ENCODE measurements at places on chromosomes 16 and 17. TPM values are rescaled to one million over a fixed set of nuclear protein-coding genes. Genes with fewer than 3 reads are reported as not detected.

Gene CIBAR2
- not detected for total RNA-seq

Gene MMP25
- 0.21 TPM for total RNA-seq

Gene PHOSPHO1
- total RNA-seq, result not detected

Gene CACNA1G
- total RNA-seq, result not detected

Gene DNAH3
- total RNA-seq, result not detected

Gene SEZ6L2
- total RNA-seq, result 2.4 TPM

Gene PIK3R5
- not detected for total RNA-seq

Gene TCAP
- total RNA-seq, result 0.93 TPM

Gene TOX3
- not detected for total RNA-seq

Gene COASY
- 69.2 TPM for total RNA-seq

Gene DNASE1L2
- total RNA-seq, result 1.0 TPM

Gene ATP6V0C
- 194 TPM for total RNA-seq

Gene CXCL16
- 4.8 TPM for total RNA-seq

Gene RPRML
- total RNA-seq, result not detected

Gene HYDIN
- not detected for total RNA-seq

Gene TOM1L1
- 1.1 TPM for total RNA-seq

- DNase-seq, result no peak
Measured at GRCh38 chr16:12976496-12976895, 75.1 kb downstream of the SHISA9 start.

DNA sequence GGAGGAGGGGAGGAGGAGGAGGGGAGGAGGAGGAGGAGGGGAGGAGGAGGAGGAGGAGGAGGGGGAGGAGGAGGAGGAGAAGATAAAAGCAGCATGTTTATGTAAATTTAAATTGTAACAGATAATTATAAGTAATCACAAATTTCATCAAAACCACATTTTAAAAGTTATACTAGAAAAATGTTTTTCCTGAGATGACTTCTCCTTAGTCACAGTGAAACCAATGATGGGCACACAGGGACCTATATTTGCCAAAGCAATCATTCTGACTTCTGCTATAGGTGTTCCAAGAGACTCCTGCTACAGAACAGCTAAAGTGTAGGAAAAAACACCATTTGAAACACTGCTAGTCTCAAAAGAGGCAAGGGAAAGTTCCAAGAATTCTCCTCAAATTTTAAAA, 66.4 kb downstream of the CEP95 start:
- no peak for DNase-seq

DNA sequence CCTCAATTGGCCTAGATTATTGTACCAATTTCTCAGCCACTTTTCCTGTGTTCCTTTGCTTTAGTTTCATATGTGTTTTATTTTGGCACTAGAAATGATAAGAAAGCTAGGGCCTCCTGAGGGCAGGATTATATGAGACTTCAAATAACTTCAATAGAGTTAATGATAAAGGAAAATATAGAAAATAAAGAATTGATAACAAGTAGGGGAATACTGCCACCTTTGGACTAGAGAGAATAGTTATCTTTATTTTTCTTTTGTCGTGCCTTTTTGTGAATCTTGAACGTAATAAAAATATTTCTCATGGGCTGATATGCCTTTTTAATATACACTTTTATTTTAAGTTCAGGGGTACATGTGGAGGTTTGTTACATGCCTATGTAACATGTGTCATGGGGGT, 29.3 kb upstream of the RBL2 start:
- DNase-seq, result no peak

- DNase-seq, result no peak
Measured at GRCh38 chr17:77827039-77827438, 131.5 kb upstream of the TNRC6C start.

DNA sequence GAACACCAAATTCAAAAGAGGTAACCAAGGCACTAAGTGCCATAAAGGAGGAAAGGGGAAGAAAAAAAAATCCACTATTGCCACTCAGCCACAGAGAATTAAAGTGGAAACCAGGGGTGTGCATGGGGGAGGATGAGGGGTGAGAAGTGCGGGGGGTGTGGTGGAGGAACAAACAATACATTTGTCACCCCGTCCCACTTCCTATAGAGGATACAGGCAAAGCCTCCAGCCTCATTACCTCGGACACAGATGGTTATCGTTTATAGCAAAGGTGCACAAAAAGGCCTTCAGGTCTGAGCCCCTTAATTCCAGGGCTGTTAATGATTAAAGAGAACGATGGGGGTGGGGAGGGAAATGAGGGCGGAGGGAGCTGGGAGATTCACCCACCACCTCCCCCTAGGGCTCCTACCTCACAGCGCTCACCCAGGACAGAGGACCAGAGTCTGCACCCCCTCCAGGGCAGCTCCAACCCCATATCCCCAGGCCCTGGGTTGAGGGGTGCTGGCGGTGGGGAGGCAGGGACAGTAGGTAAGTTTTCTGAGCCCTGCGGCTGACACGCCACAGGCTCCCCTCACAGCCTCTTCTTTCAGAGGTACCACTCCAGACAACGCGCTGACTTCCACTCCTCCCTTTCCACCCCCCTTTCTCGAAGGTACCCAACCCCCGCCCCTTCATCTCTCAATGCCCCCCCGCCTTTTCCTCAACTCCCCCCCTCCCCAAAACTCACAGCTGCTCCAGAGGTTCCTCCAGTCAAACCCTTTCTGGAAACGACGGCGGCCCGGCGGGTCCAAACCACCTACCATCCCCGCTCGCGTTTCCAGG, 470 bp downstream of the DCUN1D3 start:
- DNase-seq, result peak; percentile 43

DNA sequence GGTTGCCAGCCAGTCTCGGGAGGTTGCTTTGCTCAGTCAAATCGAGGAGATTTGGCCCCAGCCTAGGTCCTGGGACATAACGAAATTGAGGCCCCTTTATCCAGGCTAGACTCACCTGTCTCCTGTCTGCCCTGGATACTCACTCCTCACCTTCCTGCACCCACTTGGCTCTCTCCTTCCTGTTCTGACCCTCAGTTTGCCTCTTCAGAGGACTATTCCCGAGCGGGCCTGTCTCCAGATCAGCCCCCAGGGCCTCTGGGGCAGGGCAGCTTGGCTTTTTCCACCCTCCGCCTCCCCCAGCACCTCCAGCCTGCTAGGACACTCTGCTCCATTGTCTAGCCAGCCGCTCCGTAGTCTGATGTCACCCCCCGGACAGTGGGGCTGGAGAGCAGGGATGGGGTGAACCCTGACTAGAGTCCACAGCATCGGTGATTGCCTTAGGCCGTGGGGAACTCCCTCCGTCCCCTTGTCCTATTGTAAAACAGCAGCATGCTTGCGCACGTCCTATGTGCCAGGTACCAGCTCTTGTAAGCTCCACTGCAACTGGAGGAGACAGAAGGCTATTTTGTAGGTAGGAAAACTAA, 8.8 kb downstream of the WFIKKN2 start:
- no peak for DNase-seq

- DNase-seq, result no peak
Measured at GRCh38 chr17:74567397-74567796, at the start of gene CD300H. TSS of gene CD300H (minus strand) at chr17:74567509.

GRCh38 chr17:77774182-77774581, 184.3 kb upstream of the TNRC6C start:
- no peak for DNase-seq

DNA sequence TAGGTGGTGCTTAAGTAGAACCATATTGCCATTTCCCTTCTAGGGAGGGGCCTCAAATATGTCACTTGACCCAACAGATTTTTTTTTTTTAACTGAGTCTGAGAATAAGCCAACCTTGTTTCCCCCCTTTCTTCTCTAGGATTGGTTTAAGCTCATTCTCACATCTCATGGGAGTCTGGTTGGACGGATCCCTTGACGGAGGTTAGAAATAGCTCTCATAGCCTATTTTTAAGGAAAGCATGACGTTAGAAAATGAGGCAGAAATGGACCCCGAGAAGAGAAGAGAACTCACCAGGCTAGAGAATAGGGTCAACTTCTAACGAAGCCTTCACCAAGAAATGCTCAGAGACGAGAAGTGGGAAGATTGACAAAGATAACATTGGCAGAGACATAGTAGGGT, 95.1 kb upstream of the ZFHX3 start:
- DNase-seq, result no peak

DNA sequence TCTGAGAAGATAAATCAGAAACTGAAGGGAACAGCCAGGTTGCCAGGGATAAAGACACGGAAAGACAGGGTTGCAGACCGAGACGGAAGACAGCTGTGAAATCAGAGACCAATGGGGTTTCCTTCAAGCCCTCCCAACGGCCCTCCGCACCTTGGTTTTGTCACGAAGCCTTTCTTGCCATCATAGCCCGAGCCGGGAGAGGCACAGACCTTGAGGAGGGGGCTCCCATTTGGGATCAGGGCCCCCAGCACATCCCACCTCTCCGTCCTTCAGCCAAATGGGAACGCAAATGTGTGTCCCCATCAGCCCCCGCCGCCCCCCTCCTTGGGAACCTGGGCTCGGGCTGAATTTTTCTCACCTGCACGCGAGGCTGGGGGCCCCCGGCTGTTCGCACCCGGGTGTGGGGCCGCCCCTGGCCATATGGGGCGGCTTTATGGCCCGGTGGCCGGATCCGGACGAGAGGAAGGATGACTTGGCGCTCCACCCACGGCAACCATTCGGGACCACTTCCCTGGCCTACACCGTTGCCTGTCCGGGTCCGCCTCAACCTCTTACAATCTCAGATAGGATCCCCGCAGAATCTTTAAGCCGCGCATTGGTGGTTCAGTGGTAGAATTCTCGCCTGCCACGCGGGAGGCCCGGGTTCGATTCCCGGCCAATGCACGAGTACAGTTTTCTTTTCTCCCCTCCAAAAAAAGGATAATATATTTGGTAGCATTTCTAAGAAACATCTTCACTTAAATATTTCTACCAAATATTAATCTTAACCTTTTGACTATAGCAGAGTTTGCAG, 1.4 kb upstream of the HES7 start:
- DNase-seq, result peak; percentile 71

- no peak for DNase-seq
Measured at GRCh38 chr16:57204675-57205074, 18.5 kb downstream of the RSPRY1 start.

DNA sequence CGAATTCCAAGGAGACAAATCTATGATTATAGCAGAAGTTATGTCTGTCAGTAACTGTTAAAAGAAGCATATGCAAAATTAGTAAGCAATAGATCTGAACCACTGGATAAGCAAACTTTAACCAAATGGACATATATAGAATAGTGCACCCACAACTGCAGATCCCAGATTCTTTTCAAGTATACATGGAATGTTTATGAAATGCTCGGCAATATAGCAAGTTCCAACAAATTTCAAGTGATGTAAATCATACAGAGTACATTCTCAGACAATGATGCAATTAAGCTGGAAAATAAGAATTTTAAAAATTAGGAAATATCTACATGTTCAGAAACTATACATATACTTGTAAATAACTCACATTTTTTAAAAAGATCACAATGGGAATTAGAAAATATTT, 8.4 kb upstream of the HELZ start:
- no peak for DNase-seq

- DNase-seq, result peak; percentile 83
Measured at GRCh38 chr16:11133344-11133943, 122.6 kb downstream of the SOCS1 start.

GRCh38 chr17:37037590-37038155, 88.9 kb downstream of the AATF start:
- no peak for DNase-seq

DNA sequence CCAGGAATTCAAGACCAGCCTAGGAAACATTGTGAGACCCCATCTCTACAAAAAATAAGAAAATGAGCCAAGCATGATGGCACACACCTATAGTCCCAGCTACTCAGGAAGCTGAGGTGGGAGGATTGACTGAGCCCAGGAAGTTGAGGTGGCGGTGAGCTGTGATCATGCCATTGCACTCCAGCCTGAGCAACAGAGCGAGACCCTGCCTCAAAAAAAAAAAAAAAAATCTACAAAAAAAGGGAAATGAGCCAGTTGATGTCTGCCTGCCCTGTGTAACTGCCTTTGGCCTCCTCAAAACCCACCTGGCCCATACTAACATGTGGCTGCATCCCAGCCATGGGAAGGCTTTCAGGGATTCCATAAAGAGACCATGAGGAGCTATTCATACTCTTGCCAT, 4.5 kb downstream of the RANBP10 start:
- no peak for DNase-seq

- DNase-seq, result peak; percentile 41
Measured at GRCh38 chr16:1363501-1364041, 11.8 kb downstream of the GNPTG start.

DNA sequence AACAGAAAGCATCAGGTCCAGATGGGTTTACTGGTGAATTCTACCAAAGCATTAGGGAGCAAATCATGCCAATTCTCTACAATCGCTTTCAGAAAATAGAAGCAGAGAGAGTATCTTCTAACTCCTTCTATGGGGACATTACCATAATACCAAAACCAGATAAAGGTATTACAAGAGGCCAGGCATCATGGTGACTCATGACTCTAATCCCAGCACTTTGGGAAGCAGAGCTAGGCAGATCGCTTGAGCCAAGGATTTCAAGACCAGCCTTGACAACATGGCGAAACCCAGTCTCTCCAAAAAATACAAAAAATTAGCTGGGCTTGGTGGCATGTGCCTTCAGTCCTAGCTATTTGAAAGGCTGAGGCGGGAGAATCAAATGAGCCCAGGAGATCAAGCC, 23.0 kb downstream of the HBQ1 start:
- no peak for DNase-seq

All from endothelial cell of umbilical vein (primary cell).